ENCODE measurements at places on chromosomes 1 and 21.

- no peak for DNase-seq
Observed at GRCh38 chr1:37002898-37003297, 31.4 kb downstream of the GRIK3 start.

GRCh38 chr1:53732409-53732808, 6.6 kb downstream of the GLIS1 start:
- no peak for DNase-seq

DNA sequence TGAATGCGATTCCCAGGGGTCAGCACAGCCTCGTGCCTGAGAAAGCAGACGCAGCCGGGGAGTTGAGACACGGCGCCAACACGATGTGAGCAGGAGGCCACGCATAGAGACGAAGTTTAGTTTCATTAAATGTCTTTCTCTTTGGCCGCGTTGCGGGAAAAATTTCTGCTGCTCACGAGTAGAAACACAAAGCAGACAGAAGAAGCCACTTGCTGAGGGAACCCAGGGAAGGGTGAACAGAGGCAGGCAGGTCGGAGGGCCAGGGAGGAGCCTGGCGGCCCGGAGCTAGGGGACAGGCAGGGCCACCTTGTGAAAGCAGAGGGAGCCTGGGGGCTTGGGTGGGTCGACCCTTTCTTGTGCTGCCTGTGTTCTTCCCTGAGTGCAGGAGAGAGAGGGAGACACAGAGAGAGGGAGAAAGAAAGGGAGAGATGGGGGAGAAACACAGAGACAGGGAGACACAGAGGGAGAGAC, 33.2 kb downstream of the POFUT2 start:
- no peak for DNase-seq

- no peak for DNase-seq
Observed at GRCh38 chr1:154796303-154796892, 73.7 kb downstream of the KCNN3 start.

- DNase-seq, result no peak
Observed at GRCh38 chr1:64891448-64891825, 74.9 kb downstream of the JAK1 start.

DNA sequence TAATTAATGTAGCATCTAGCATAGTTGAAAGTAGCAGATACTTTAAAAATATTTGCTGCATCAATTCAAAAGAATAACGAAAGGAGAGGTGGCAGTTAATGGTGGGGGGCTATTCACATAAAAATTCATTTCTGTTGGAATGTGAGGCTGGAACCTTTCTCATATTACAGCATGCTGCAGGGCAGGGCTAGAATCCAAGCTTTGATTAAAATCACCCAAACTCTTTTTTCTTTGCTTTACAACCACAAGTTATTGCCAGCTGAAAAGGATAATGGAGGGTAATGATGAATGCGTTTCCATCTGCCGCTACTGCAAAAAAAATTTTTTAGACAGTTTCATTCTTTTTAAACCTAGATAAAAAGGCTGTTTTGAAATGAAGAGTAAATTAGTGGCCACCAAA, 9.8 kb downstream of the DISP1 start:
- DNase-seq, result no peak

DNA sequence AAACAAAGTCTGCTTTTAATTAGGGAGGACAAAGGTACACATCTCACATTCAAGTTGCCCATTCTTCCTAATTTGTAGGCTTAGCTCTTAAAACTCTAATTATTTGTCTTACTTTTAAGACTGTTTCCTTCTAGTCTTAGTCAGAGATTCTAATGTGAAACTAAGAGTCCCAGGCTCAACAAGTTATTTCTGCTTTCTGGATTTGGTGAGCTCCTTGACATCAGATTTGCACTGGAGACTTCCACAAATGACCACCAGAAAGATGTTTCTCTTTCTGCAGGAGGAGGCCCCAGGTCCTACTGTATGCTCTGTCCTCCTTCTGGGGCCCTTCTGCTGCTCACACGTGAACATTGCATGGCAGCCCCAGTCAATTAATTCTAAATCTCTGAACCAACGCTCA, 194.2 kb upstream of the JUN start:
- no peak for DNase-seq

DNA sequence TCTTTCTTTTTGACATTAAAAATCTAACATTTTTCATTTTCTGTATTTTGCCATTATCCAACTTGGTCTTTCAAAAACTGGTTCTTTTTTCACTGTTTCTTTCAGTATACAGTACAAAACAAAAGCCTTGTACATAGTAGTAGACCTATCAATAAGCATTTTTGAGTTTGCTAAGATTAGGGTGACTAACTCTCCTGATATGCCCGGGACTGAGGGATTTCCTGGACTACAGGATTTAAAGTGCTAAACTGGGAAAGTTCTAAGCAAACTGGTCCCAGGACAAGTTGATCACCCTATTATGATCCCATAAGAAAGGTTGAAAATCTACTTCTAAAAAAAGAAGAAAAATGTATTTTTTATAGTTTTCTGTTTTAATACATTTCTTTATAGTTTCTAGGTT, 120.9 kb downstream of the USP25 start:
- peak; percentile 45 for DNase-seq

All from COLO829 (cell line).